Bronchial epithelial cell (primary cell): ENCODE measurements at places on chromosomes 16 and 17. TPM values are rescaled to one million over a fixed set of nuclear protein-coding genes. Genes with fewer than 3 reads are reported as not detected.

- DNase-seq: peak; percentile 53
These were observed 17.7 kb downstream of the CCL17 start for GRCh38 chr16:57422026-57422944.

GRCh38 chr16:8571061-8571596 is 19.2 kb downstream of the TMEM114 start:
- DNase-seq: peak; percentile 44

DNA sequence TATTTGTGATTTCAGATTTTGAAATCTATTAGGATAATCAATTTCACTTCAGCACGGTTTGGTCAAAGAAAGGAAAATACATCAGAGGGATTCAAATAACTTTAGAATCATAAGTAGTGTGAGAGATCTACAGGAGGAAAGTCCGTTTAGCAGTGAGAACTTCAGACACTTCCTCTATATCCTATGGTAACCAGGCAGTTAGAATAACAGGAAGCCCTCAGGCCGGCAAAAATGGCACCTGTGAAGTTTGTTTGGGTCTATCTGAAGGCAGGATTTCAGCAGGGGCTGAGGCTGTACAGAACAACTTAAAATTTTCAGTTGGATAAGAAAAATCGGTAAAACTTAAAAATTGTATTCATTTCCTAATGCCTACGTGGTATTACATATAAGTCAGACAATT is 24.9 kb downstream of the KCNJ16 start:
- DNase-seq: no peak

DNA sequence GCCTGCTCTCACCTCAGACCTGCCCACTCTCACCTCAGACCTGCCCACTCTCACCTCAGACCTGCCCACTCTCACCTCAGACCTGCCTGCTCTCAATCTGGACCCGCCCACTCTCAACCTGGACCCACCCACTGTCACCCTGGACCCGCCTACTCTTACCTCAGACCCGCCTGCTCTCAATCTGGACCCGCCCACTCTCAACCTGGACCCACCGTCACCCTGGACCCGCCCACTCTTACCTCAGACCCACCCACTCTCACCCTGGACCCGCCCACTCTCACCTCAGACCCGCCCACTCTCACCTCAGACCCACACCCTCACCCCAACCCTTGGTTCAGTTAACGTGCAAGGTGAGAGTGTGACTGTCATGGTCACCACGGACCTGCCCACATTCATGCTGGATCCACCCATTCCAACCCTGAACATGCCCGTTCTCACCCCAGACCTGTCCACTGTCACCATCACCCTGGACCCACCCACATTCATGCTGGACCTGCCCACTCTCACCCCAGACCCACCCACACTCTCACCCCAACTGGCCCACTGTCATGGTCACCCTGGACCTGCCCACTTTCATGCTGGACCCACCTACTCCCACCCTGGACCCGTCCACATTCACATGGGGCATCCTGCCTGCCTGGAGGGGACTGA is 31.2 kb upstream of the ENPP7 start:
- no peak for DNase-seq

DNA sequence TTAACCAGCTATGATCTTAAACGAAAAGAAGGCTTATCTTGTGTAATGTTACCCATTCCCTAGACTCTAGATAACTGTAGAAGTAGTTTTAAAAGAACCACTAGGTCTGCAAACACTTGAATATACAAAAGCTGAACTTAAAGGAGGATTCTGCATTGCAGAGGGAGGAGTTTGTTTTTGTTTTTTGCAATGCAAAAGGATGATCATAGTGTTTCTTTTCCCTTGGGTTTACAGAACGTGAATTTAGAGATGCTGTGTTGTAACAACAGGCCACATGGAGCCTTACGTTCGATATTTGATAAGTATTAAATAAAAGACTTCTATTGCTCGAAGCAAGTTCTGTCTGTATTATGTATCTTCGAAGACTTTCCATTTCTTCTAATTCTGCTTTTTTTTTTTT is 77.6 kb downstream of the CHD9 start:
- DNase-seq: no peak

DNA sequence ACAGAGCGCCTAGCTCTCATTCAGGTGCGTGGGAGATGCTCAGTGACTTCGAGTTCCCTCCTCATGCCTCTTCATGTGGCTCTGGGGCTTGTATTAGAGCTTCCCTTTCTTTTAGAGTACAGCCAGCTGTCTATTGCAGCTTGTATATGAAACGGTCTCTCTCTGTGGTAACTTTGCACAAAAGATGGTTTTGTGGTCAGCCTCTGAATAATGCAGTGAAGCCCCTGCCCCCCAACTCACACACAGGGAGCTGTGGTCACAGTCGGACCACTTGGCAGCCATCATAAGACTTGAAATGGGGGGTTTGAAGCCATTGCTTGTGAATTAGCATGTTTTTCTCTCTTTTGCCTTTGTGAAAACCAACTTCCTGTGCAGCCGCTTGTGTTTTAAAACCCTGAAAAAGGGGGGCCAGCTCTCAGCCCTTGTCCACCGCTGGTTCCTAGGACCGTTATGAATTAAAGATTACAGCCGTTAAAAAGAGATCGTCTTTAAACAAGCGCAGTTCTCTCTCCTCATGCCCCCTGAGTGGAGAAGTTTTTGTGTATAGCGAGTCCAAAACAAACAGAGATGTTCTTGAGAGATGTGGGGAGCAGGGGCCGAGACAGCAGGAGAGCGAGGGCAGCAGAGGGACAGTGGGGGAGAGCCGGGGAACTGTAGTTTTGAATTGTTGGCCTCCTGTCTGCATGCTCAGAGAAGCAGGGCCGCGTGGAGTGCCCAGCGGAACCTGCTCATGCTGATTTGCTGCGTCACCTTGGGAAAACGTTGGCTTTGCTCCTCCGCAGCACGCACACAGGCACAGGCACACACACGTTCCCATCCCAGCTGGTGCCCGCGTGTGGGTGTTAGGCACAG is 199.0 kb downstream of the MSI2 start:
- DNase-seq: no peak

Gene TPSG1
- not detected in 2 replicates for total RNA-seq

Gene ENPP7
- total RNA-seq: not detected in 2 replicates

Gene LASP1
- total RNA-seq: 18.6 and 21.9 TPM in 2 replicates

Gene SLFN13
- 0.26 and 1.3 TPM in 2 replicates for total RNA-seq

Gene TNRC6C
- total RNA-seq: 0.79 and 1.3 TPM in 2 replicates

Gene RHBDL3
- not detected in 2 replicates for total RNA-seq
